ENCODE measurements at places on chromosomes 2 and 18. TPM values are rescaled to one million over a fixed set of nuclear protein-coding genes. Genes with fewer than 3 reads are reported as not detected.

DNA sequence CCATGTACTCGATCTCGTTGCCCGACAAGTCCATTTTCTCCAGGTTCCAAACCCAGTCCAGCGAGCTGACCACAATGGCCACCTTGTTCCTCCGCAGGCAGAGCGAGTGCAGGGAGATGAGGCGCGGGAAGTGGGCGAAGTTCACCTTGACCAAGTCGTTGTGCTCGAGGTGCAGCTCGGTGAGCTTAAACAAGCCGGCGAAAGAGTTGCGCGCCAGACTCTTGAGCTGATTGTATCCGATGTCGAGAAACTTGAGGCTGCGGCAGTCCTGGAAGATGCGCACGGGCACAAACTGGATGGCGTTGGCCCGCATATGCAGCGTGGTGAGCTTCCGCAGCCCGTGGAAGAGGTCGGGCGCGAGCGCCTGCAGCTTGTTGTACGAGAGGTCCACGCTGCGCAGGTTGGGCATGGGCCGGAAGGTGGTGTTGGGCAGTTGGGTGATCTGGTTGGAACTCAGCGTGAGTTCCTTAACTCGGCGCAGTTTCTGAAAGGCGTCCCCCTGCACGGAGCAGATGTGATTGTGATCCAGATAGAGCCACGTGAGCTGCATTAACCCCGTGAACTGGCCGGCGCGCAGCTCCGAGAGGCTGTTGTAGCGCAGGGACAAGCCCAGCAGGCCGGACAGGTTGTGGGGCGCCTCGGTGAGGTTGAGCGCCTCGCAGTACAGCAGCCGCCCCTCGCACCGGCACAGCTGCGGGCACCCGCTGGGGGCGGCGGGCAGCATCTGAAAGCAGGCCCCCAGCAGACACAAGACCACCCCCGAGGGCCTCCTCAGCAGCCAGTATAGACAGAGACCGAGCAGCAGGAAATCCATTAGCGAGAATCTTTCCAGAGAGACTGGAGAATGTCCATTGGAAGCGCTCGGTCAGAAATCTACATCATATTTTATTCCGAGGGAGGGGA, 1.3 kb downstream of the LRRTM1 start:
- DNase-seq = peak; percentile 32

DNA sequence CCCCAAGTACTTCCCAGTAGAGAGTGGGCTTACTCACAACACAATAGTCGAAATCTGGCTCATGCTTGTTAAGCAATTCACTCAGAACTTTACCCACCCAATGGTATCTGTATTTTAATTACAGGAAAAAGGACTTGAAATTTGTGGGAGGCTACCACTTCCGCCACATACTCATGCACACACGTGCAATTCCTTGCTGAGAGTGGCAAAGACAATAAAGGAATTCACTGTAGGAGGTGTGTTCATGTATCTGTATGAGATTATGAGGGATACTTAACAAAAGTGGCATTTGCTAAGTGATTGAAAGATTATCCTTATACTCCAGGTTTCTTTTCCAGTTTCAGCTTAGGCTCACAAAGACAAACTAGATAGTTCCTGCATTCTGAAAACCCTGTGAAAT, 14.9 kb upstream of the LYPD6 start:
- DNase-seq = no peak

GRCh38 chr18:44944461-44944860, 263.8 kb downstream of the SETBP1 start:
- no peak for DNase-seq

DNA sequence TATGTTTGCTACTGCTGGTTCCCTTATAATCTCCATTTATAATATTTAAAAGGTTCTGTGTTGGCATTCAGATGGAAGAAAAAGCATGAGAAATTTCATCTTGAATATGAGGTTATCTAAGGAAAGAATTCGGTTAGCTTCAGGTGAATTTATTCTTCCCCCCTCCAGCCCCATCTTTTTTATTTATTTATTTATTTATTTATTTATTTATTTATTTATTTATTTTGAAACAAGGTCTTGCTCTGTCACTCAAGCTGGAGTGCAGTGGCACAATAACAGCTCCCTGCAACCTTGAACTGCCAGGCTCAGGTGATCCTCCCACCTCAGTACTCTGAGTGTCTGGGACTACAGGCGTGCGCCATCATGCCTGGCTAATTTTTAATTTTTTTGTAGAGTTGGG, 95.5 kb upstream of the VWC2L start:
- no peak for DNase-seq

PDE1A gene
- 51.0 TPM for total RNA-seq

GRCh38 chr2:182917924-182918323, 51.5 kb upstream of the FRZB start:
- DNase-seq = no peak

DNA sequence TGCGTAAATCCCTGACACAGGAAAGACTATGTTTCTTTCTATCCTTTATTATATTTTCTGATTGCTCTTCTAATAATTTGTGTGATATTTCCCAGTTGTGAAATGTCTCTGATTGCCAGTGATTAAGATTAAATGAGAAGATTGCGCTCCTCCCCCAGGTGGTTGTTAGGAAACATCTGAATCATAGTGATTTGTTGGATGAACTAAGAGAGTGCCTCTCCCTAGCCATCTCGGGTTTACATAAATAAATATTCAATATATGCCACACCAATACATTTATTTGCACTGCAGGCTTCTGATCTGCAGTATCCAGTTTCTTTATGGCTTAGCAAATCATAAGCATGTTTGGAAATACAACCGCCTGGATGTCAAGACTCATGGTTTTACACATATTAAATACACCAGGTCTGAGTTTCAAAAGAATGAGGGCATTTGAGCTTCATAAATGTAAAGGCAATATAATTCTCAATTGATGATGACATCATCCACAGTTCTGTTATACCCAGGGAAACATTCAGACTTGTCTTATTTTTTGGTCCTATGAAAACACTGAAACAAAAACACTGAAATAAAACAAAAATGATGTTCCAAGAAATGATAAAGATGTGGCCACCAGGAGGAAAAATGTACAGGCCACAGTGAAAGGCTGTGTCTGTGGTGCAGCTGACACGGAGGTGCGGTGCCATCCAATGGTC, 826.7 kb upstream of the ACVR2A start:
- no peak for DNase-seq

DNA sequence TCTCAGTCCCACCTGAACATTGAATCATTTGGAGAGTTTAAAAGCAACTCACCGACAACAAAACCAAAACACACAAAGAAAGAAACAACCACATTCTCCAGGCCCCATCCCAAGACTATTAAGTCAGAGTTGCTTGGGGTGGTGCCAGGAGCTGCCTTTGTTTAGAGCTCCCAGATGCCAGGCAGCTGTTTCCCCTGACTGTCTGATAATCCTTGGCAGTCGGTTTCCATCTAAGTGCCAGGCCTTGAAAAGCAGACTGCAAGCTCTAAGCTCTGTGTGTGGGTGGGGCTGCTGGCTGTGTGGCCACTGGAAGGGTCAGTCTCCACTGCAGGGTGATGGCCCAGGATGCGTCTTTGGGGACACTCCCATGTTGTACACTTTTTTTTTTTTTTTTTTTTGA, 255.3 kb upstream of the AGAP1 start:
- no peak for DNase-seq

All from frontal cortex (tissue), 4 donors.